ENCODE measurements at places on chromosomes 1 and 21.
A peak's percentile ranks its signal among the peaks of the same experiment; 100 is the strongest.

DNA sequence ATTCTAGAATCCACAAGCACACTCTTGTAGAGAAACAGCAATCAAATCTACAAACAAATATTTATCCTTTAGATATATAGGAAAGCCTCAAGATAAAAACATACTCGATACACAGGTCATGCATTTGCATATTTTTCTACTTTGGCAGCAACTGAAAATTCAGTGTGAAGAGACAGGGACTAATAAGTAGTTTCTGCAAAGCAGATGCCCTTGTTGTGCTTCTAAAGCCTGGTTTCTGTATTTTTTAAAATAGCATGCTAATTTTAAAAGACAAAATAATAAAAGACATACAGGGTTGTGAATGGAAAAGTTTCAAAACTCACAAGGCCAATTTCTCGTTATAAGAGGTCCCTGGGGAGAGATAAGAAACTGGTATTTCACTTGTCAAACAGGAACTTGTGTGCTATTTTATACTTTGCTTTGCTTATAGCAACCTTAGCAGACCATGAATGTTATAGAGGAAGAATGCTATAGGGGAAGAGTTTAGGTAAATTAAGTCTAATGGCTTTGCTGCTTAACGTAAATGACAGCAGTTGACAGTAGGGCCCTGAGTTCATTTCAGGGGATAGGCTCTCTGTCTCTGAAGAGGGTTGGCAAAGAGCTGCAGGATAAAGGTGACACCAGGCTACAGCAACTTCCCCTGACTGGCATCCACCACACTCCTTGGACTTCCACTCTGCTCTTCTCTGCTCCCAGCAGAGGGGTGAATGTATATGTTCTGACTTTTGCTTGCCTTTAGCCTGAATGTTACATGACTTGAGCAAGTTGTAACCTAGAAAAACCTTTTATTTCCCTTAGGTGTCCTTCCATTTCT is 9.4 kb upstream of the RGS13 start:
- DNase-seq = no peak

DNA sequence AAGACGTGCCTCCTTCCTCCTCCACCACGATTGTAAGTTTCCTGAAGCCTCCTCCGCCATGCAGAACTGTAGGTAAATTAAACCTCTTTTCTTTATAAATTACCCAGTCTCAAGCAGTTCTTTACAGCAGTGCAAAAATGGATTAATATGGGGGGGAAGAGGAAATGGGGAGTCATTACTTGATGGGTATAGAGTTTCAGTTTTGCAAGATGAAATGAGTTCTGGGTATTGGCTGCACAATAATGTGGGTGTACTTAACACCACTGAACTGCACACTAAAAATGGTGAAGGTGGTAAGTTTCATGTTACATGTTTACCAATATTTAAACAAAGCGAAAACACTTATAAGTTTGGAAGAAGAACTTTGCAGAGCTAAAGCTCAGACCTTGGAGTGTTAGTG is 24.3 kb upstream of the DISP1 start:
- DNase-seq = no peak

- DNase-seq = no peak
These were observed 12.1 kb upstream of the KDF1 start for GRCh38 chr1:26972390-26972789.

- DNase-seq = no peak
These were observed 20.0 kb upstream of the EPHA2 start for GRCh38 chr1:16175610-16176553.

GRCh38 chr1:181647314-181648035 is 164.2 kb downstream of the CACNA1E start:
- DNase-seq = no peak

DNA sequence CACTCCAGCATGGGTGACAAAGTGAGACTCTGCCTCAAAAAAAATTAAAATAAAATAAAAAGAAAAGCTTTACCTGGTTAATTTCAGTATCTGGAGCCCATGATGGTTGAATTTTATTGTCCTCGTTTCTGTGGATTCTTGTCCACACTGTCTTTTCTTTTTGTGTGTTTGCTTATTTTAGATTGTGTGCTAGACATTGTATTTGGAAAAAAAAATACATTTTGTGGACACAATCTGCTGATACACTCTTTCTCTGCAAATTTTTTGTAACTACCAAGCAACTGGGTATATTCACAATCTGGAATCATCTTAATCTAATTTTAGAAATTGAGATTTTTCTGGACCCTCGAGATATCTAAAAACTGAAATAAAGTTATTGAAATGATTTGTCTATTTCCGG is 41.6 kb upstream of the PDE9A start:
- no peak for DNase-seq

DNA sequence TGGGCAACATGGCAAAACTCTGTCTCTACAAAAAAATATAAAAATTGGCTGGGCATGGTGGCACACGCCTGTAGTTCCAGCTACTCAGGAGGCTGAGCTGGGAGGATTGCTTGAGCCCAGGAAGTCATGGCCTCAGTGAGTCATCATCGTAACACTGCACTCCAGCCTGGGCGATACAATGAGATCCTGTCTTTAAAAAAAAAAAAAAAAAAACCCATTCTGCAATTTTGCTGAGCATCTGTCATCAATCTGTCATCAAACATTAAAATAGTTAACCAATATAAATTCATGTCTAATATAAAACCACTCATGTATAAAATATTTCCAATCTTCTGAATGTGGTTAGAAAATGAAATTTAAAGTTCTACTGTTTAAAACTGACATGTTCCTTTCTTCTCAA is 56.9 kb downstream of the LPAR3 start:
- no peak for DNase-seq

GRCh38 chr1:191290441-191290840 is 812.8 kb upstream of the BRINP3 start:
- no peak for DNase-seq

GRCh38 chr1:81811757-81812371 is 11.1 kb downstream of the ADGRL2 start:
- DNase-seq = no peak

DNA sequence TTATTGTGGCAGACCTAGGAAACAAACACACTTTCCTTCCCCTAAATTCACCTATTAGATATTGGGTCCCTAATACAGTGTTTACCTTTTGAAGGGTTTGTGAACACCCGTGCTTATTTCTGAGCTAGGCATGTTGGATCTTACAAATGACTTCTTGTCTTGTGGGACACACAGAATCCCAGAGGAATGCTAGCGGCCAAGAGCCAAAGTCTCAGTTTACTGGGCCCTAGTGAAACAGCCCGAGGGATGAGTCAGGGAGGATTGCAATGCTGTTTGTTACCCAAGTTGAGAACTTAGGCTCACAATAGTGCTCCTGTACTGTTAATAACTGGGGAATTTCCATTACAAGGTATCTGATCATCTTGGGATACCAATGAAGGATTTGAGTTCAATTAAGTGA is 100.1 kb upstream of the AKT3 start:
- no peak for DNase-seq

- no peak for DNase-seq
These were observed 51.5 kb downstream of the MAP3K7CL start for GRCh38 chr21:29181799-29182470.

- no peak for DNase-seq
These were observed 198.8 kb upstream of the C8B start for GRCh38 chr1:57164584-57164983.

GRCh38 chr1:201912832-201913231 is 24.1 kb downstream of the SHISA4 start:
- no peak for DNase-seq

GRCh38 chr1:28113242-28113572 is 24.8 kb upstream of the EYA3 start:
- DNase-seq = no peak

- DNase-seq = no peak
These were observed 221.0 kb upstream of the FOXD3 start for GRCh38 chr1:63101336-63101735.

DNA sequence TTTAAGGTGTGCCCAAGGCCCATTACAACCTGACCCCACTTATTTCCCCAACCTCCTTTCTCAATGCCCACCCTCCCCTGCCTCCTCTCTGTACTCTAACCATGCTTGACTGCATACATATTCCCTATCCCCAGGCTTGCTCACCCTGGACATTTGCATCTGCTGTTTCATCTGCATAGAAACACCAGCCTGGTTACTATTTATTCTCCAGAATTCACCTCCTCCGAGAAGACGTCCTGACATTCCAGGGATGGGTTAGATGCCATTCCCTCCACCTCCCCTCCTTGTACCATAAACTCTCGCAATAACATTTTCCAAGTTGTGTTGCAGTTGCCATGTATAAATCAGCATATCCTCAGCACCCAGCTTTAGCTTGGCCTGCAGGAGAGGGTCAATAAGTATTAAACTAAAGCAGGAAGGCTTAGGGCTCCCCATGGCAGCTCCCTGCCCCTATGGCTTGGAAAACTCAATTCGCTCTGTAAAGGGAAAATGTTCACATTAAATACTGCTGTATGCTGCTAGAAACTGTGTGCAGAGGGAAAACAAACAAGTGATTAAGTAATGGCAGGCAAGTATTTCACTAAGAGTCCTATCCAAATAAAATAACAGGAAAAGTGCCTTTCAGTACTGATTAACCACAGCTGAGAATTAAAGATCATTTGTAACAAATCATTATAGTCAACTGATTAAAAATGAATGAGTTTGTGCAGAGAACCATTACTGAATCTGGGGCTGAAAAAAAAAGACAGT is 202.3 kb downstream of the TNR start:
- DNase-seq = no peak

GRCh38 chr1:244272471-244273261 is 179.0 kb downstream of the ADSS2 start:
- DNase-seq = peak; percentile 35

DNA sequence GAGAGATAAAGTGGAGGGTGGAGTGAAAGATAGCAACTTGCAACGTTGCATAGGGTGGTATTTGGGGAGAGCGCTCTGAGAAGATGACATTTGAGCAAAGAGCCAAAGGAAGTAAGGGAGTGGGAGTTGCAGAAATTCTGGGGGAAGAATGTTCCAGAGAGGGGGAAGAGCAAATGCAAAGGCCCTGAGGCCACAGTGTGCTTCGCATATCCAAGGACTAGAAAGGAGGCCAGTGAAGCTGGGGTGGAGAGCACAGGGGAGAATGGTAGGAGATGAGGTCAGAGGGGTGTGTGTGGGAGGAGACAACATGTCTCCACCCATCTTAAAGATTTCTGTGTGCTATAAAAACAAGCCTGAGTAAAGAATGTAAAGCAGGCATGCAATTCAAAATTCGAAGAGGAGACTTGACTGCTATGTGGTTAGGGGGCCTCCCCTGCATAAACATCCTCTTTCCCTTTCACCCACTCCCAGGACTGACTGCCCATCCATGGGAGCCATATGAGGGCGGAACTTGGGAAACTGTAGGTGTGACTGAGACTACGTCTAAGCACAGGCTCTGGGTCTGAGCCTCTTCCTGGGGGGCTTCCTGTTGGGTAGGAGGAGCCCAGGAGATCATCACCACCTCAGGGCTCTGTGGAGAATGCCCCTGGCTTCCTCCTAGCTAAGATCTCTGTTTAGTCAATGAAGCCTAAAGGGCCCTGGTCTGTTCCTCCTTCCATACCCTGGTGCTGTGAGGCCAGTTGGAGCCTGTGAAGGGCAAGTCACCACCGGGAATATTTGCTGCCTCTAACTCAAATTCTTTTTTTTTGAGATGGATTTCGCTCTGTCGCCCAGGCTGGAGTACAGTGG is 2.9 kb upstream of the CLIC4 start:
- DNase-seq = no peak

DNA sequence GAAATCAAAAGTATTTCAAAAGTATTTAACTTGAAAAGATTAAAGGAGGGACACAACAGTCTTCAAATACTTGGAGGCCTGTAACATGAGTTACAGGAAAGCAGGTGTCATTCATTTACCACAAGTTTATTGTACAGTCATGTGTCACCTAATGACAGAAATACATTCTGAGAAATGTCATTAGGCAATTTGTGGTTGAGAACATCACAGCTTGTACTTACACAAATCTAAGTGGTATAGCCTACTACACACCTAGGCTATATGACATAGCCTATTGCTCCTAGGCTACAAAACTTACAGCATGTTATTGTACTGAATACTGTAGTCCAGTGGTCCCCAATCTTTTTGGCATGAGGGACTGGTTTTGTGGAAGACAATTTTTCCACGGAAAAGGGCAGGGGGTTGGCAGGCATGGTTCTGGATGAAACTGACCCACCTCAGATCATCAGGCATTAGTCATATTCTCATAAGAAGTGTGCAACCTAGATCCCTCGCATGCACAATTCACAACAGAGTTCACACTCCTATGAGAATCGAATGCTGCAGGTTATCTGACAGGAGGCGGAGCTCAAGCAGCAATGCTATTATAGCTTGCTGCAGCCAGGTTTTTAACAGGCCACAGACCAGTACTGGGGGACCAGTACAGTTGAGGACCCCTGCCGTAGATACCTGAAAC is 25.0 kb upstream of the PHTF1 start:
- DNase-seq = no peak

- DNase-seq = no peak
These were observed 104.4 kb downstream of the UCHL5 start for GRCh38 chr1:192954705-192955265.

- DNase-seq = no peak
These were observed 12.3 kb downstream of the IKBKE start for GRCh38 chr1:206482611-206483010.

- DNase-seq = no peak
These were observed 24.9 kb upstream of the CTBS start for GRCh38 chr1:84598846-84599741.

DNA sequence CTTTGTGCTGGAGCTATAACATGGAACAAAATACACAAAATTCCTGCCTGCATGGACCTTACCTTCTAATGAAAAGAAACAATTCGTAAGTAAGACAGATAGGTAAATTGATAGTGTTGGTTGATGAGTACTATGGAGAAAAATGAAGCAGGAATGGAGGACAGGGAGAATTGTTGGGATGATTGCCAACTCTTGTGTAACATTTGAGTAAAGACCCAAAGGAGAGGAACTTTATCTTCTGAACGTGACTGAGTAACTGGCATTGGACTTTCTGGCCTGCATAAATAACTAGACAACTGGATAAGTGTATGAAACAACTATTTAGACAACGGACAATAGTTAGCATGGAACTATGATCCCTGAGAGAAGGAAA is 6.8 kb upstream of the EFCAB14 start:
- no peak for DNase-seq

DNA sequence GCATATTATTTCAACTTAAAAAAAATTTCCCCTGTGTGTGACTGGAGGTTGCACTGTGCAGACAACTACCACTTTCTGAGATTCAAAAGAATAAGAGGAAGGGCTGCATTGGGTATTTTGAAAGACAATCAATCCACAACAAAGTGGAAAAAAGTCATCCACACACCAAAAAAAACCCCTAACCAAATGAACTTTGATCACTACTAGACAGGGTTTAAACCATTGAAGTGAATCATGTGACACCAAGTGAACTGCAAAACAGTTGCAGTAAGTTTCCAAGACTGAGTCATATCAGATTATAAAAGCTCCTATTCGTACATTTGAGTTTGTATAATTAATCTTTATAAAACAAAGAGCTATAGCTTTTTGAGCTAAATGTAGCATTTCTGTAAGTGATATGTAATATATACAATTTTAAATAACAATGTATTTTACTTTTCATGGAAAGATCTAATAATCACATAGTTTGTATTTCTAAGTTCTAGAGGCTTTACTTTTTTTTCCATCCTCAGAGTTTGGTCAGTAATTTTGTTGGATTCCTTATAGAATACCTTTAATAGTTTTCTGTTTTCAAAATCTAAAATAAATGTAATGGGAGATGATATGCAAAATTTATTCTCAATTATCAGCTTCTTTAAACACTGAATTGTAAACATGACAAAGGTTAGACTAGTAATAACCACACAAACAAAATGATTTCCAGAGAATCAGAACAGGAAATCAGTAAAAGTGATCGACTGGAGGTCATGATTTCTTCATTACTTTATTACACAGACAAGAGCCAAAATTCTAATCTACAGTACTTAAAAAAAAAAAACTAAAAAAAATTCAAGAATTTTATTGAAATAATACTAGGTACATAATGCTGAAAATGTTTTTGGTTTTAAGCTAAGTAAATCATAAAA is 50.5 kb upstream of the GFI1 start:
- DNase-seq = no peak
